Activated naive CD4-positive, alpha-beta T cell (primary cell): ENCODE measurements at places on chromosomes 12 and 14.

DNA sequence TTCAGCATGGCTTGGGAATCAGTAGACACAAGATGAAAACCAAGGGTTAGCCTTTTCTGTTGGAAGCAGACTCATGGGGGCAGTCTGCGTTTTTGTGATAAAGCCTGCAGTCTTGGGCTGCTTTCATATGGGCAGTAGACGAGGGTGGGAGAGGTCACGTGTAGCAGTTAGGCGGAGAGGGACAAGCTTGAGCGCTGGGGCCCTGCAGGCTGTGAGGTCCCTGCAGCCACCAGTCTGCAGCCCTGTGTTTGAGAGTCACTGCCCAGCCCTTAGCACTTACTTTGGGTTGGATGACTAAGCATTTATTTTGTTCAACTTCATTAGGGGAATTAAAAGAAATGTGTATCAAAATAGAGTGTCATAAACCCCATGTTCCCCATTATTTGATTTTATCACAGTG lies 37.2 kb downstream of the EP400 start:
- DNase-seq: no peak

DNA sequence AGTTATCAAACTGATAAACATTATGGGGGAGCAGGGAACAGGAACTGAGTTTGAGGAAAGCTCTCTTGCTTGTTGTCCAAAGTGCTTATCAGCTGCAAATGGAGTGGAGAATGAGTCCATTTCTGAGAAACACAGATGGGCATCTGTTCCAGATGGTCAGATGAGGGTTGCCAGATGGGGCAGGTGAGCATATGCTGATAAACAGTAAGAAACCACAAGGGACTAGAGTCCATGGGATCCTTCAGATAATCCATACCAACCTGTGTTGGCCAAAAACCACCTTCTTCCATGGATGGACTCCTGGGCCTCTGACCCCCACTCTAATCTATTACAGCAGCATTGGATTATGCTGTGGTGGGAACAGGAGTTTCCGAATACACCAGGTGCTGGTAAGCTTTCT lies 38.3 kb downstream of the GNS start:
- no peak for DNase-seq

GRCh38 chr14:90509403-90509802 lies 112.6 kb downstream of the CALM1 start:
- DNase-seq: no peak

DNA sequence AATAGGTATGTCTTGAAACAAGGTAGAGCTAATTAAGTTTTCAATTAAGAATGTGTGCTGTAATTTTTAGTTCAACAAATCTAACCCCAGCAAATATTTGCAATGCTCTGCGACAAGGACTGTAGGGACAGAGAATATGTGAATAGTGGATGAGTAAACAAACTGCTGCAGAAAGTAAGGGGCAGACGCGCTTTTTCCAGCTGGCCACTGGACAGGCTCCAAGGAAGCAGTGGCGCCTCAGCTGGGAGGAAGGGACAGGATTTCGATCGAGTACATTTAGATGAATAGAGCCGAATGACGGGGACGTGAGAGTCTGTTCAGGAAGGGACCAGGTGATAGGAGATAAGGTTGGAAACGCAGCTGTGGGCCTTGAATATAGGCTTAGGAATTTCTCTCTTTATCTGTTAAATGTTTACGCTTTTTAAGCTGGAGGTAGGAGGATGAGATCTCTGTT lies 69.3 kb downstream of the ELK3 start:
- no peak for DNase-seq

GRCh38 chr12:87142342-87142741 lies 886.2 kb upstream of the MGAT4C start:
- no peak for DNase-seq

DNA sequence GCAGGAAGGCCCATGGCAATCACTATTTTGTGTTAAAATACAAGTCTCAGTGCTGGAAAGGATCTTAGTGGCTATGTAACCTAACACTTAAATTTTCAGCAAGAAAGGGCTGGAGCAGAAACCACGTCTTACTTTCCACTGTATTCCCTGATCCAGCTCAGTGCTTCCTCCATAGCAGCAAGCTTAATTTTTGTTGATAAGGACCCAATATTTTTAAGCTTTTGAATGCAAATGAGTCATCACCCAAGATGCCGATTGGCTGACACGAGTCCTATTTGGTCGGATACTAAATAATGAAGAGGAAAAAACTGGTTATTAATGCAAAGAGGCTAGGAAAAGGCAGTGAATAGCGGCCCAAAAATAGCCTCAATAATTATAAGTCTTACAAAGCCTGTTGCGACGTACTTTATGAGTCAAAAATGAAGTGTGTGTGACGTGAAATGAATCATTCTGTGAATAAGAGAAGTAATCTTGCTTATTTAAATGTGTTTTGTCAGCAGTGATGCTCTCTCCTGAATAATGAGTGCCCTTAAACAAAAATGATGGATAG lies 46.9 kb upstream of the IGF1 start:
- no peak for DNase-seq

- no peak for DNase-seq
Observed at GRCh38 chr12:56158926-56159461, 835 bp downstream of the MYL6 start.

- DNase-seq: no peak
Observed at GRCh38 chr12:123471374-123472068, 13.6 kb downstream of the SNRNP35 start.

DNA sequence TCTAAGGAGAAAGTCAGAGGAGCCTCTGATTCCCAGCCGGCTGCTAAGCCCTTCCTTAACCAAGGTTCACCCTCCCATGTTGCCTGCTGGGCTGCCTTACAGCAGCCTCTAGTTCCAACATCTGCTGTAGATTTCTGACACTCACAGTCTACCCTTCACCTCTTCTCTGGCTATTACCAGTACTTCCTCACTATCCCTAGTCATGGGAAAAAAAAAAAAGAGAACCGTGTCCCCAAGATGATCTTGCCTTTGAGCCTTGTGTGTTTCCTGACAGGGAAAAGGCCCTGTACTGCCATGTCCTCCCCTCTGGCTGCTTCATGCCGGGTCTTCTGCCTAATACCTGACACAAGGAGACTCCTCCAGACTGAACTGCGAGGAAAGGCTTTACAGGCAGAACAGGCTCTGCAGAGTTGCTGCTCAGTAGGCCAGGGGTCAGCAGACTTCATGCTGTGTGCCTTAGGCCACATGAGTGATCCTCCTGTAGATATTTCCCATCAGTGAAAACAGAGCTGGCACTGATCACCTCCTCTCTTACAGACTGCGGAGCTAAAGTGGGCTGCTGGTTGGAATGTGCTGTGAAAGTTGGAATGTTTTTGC lies 46.8 kb downstream of the PRKCH start:
- no peak for DNase-seq

- no peak for DNase-seq
Observed at GRCh38 chr14:81811705-81812269, 278.1 kb upstream of the SEL1L start.

GRCh38 chr12:49867570-49868341 lies 24.9 kb upstream of the BCDIN3D start:
- no peak for DNase-seq

DNA sequence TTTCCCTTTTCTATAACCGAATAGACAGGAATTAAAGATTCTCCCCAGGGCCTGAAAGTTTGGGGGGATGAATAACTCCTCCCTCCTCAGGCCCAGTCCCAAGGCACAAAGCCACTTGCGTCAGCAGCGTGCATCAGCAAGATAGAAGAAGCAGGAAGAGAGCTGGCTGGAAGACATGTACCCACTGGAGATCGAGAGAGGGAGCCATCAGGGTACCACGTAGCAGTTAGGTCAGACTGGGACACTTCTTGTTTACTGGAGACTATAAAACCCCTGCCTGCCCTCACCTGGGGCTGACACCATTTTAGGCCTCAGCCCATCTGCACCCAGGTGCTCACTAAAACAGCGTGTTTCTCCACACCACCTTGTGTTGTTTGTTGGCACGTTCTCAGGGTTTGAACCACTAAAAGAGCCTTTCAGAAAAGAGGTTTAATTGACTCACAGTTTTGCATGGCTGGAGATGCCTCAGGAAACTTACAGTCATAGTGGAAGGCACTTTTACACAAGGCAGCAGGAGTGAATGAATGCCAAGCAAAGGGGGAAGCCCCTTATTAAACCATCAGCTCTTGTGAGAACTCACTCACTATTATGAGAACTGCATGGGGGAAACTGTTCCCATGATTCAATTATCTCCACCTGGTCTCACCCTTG lies 93.2 kb downstream of the TMTC3 start:
- DNase-seq: no peak

- DNase-seq: no peak
Observed at GRCh38 chr14:95862243-95862642, 14.4 kb upstream of the TUNAR start.

DNA sequence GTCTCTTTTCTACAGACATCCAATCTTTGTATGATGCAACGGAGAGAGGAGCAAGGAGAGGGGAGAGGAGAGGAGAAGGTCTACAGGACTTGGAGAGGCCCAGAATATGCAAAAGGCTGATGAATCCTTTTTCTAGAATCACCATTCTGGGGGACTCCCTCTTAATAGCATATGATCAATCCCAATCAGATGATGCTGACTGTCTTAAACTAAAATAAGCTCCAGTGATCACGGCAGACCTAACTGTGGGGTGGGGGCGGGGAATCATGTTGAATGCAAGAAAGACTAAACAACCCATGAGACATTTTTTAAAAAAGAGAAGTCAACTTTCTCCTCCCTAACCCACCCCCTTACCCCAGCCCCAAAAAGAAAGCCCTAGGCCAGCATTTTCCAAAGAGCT lies 33.4 kb downstream of the BTBD7 start:
- no peak for DNase-seq

GRCh38 chr12:131052929-131053328 lies 99.2 kb downstream of the ADGRD1 start:
- DNase-seq: no peak

DNA sequence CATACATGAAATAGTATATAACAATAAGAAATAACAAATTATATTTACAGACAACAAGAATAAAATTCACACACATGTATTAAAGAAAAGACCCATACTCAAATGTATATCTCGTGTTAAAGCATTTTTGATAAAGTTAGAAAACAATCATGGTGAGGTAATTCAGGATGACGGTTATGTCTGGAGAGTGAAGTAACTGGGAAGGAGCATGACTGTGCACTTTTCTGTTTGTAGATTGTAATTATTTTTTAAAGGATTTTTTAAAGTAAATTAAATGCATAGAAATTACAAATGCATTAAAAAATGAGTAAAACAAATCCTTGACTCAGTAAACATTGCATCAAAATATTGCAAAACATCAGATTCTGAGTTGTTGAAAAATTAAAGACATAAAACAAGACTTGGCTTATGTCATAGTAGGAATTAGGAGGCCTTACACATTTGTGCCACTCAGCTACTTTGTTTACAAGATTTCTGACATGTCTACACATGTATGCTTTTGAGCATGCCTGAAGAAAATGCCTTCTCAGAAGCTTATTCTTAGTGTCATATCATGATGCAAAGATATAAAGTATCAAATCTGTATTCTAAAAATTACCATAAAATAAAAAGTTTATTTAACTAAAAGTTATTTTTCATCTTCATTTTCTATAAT lies 1325.1 kb downstream of the SLC16A7 start:
- DNase-seq: no peak

DNA sequence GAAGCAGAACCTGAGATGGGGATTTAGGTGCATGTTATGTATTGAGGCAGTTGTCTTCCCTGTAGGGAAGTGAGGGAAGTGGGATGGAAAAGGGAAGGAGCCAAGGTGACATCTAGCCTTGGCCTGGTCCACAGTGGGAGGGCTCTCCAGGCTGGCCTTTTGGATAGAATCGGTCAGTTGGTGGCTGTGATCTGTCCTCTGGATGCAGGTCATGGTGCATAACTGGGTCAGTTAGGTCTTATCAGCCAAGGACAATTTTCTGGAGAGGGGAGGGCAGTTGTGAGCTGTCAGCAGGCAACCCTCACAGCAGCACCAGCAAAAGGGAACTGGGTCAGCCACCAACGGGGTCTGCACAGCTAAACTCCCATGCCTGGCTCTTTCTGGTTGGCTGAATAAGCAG lies 9.6 kb downstream of the SERPINA12 start:
- no peak for DNase-seq

DNA sequence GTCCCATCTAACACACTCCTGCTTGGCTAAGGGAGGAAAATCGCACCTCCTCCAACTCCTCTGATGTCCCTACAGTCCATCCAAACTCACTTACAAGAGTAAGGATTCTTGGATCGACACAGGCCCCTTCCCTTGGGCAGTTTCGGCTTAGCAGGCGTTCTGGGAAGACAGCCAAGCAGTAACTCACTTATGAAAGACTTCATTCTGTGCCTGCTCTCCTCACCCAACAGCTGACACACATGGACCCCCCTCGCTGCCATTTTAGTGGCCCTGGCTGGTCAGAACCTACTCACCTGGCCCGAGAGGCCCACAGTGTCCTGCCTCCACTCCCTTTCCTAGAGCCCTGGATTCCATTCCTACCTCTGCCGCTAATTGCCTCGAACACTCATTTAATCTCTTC lies 52.3 kb upstream of the BCL2L14 start:
- no peak for DNase-seq

GRCh38 chr12:59404109-59404650 lies 191.6 kb upstream of the SLC16A7 start:
- no peak for DNase-seq

DNA sequence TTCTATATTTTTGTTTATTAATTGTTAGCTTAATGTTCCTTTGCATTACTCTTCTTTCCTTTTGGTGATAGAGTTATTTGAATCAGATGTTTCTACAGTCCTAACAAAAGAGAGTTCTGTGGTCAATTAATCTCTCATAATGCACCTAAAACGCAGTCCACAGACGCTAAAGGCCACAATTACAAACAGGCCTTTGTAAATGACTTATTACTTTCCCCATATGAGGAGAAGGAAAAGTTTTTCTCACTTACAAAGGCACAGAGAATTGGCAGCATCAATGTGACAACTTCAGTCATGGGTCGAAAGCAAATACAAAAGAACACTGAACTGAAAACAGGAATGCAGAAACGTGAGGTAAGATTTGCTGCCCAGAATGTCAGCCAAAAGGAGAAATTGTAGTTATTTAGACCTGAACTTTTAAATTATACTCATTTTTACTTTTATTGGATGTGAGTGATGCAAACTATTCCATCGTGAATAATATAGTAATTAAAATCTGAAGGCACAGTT lies 142.0 kb upstream of the SYT10 start:
- no peak for DNase-seq

GRCh38 chr12:121279071-121279375 lies 17.5 kb downstream of the CAMKK2 start:
- DNase-seq: no peak

GRCh38 chr12:51128919-51129318 lies 44.0 kb downstream of the TFCP2 start:
- no peak for DNase-seq

GRCh38 chr12:63151623-63152320 lies 771 bp upstream of the AVPR1A start:
- DNase-seq: no peak

DNA sequence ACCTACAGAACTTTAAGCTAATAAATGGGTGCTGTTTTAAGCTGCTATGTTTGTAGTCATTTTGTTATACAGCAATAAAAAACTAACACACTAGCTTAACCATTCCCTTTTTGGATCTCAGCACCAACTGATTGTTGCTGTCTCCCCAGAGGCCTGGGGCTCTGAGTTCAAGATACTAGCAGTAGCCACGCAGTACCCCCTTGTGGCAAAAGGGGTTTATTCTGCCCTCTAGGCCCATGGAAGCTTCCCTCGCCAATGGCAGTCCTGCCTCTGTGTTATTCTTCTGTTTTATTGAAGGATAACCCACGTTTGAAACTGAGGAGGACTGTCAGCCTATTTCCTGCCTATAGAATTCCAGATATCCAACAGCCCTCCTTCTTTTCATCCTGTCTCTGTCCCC lies 455.3 kb upstream of the ATP2B1 start:
- no peak for DNase-seq
